ENCODE measurements at places on chromosomes 2 and 18. TPM values are rescaled to one million over a fixed set of nuclear protein-coding genes. Genes with fewer than 3 reads are reported as not detected.

The ANKRD12 gene
- total RNA-seq = 39.9 TPM

The IGFBP2 gene
- total RNA-seq = 24.8 TPM

The TRIP12 gene
- total RNA-seq = 131 TPM

The TNFRSF11A gene
- total RNA-seq = 43.7 TPM

The KCNJ3 gene
- 23.1 TPM for total RNA-seq

The PRKCE gene
- total RNA-seq = 20.0 TPM

The NRBP1 gene
- 75.9 TPM for total RNA-seq

The TIMM21 gene
- 15.9 TPM for total RNA-seq

The RBM45 gene
- total RNA-seq = 25.6 TPM

The SERPINB12 gene
- total RNA-seq = not detected

The ATOH8 gene
- 18.1 TPM for total RNA-seq

The UGT1A4 gene
- total RNA-seq = 12.9 TPM

The ANKRD62 gene
- total RNA-seq = not detected

The ADCY3 gene
- 23.6 TPM for total RNA-seq

The MYO7B gene
- 1,039 TPM for total RNA-seq

The DYSF gene
- total RNA-seq = 2.8 TPM

The EDAR gene
- total RNA-seq = 0.88 TPM
